ENCODE measurements at places on chromosomes 11 and 22. TPM values are rescaled to one million over a fixed set of nuclear protein-coding genes. Genes with fewer than 3 reads are reported as not detected.

The SULT4A1 gene
- not detected for polyA plus RNA-seq

The ACTN3 gene
- polyA plus RNA-seq, result not detected

GRCh38 chr11:110433393-110434333, 3.9 kb downstream of the FDX1 start:
- DNase-seq, result no peak
- no peak overlapping the region for H3K4me3 ChIP-seq
- no peaks in the 10 kb centered on the region for H3K27me3 ChIP-seq
- no peak overlapping the region for H3K27ac ChIP-seq
- peaks cover 45% of the 10 kb centered on the region for H3K4me1 ChIP-seq
- no peaks in the 10 kb centered on the region for H3K36me3 ChIP-seq

DNA sequence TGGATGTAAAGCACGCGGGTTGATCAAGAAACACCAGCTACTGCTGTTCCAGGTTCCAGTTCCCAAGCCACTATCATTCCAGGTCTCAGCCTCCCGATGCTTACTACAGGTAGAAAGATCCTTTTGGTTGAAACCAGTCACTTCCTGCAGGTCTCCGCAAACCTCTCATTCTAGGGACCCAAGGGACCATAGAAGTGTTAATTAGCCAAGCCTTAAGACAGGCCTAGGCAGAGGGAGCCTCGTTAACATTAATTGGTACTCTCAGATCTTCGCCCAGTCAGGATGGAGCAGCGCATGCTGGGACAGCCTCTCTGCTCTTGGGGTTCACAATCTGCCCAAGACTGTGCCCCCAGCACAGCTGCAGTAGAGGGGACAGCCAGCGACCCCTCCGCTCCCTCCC, 11.2 kb upstream of the OAF start:
- peaks cover 6% of the 10 kb centered on the region for H3K4me1 ChIP-seq
- H3K36me3 ChIP-seq, result no peaks in the 10 kb centered on the region
- no peak overlapping the region for H3K4me3 ChIP-seq
- H3K27ac ChIP-seq, result no peak overlapping the region
- peaks cover 5% of the 10 kb centered on the region for H3K27me3 ChIP-seq
- DNase-seq, result no peak

The MS4A4E gene
- 0.48 TPM for polyA plus RNA-seq

- H3K27me3 ChIP-seq, result peaks cover 4% of the 10 kb centered on the region
- H3K4me3 ChIP-seq, result no peak overlapping the region
- no peak overlapping the region for H3K27ac ChIP-seq
- H3K36me3 ChIP-seq, result no peaks in the 10 kb centered on the region
- no peaks in the 10 kb centered on the region for H3K4me1 ChIP-seq
Measured at GRCh38 chr22:47391169-47392053, 629.0 kb downstream of the TBC1D22A start.

The MAPK8IP1 gene
- 4.2 TPM for polyA plus RNA-seq

GRCh38 chr11:116557282-116557681, 215.5 kb downstream of the BUD13 start:
- no peak for DNase-seq
- no peak overlapping the region for H3K4me3 ChIP-seq
- H3K27ac ChIP-seq, result no peak overlapping the region
- no peaks in the 10 kb centered on the region for H3K27me3 ChIP-seq

DNA sequence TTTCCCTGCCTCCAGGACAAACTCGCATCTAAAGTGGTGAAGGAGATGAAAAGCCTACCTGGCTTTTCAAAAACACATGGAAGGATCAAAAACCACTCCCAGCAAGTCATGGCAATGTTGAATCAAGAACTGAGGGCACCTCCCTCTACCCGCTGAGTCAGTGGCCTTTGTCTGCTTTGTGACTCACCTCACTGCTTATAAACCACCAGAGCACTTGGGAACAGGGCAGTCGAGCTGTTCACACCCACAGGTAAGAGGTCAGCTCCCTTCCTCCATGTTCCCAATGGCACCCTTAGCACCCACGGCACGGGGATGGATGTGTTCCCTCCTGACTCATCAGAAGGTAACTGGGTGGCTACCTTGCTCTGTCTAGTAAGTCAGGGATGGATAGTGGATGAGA, 21.7 kb downstream of the TENM4 start:
- peaks cover 14% of the 10 kb centered on the region for H3K4me1 ChIP-seq
- no peak for DNase-seq
- no peaks in the 10 kb centered on the region for H3K27me3 ChIP-seq
- H3K4me3 ChIP-seq, result no peak overlapping the region
- no peaks in the 10 kb centered on the region for H3K36me3 ChIP-seq
- no peak overlapping the region for H3K27ac ChIP-seq

DNA sequence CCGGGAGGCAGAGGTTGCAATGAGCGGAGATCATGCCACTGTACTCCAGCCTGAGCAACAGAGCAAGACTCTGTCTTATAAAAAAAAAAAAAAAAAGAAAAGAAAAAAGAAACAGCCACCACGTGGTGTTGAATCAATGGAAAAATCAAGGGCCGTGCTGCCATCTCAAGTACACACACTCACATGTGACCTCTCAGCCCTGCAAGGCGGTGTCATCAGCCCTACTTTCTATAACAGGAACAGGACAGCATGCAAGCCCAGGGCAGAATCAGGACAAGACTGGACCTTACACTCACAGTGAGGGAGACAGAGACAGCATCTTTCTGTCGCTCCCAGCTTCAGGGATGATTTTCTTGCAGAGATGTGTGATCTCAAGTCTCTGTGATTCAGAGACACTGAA, 179.6 kb downstream of the MPPED1 start:
- no peaks in the 10 kb centered on the region for H3K4me1 ChIP-seq
- H3K27ac ChIP-seq, result no peak overlapping the region

DNA sequence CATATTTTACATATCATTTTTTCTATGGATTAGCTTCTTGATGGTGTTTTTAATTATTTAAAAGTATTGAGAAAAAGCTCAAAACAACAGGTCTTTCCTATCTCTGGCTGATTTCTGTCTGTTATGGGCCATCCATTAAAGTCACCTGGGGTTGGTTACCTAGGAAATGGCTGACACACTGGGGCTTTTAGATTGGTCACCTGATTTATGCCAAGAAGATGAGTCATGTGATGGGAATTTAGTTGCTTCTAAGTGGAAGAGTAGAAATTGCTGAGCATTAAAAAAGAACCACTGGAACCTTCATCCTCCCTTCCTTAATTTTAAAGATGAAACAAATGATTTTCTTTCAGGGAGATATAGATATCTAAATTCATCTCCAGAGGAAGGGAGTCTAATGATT, 48.8 kb upstream of the LARGE1 start:
- no peaks in the 10 kb centered on the region for H3K4me1 ChIP-seq
- no peak overlapping the region for H3K4me3 ChIP-seq
- no peak overlapping the region for H3K27ac ChIP-seq
- no peaks in the 10 kb centered on the region for H3K36me3 ChIP-seq

The GNB1L gene
- polyA plus RNA-seq, result 7.0 TPM

DNA sequence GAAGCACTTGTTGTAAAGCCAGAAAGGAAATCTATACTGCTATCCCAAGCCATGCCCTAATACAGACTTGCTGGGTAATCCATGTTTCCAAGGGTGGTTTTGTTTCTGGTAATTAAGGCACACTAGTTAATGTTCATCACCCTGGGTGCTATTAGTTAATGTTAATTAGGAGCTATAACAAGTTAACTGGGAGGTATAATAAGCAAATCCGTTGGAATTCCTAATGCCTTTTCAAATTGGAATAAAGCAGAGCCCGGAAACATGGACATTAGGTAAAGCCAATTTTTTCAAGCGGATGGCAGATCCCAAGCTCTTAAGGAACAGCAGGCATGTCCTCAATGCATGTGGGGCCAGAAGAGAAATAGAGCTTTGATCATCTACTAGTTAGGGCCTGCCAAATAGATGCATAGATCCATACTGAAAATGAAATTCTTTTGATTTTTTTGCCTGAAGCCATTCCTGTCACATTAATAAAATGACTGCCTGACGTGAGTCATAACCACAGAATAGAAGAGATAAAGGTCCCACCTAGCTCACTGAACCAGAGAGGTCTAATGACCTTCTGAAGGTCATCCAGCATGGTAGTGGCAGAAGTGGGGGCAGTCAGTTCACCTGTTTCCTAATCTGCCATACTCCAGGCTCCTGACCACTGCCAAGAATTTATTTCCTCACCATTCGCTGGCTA, 28.5 kb upstream of the CCDC34 start:
- no peak overlapping the region for H3K4me3 ChIP-seq
- H3K27ac ChIP-seq, result no peak overlapping the region
- H3K27me3 ChIP-seq, result no peaks in the 10 kb centered on the region
- H3K36me3 ChIP-seq, result no peaks in the 10 kb centered on the region

- H3K27ac ChIP-seq, result no peak overlapping the region
- no peak overlapping the region for H3K4me3 ChIP-seq
- peaks cover 25% of the 10 kb centered on the region for H3K4me1 ChIP-seq
- no peaks in the 10 kb centered on the region for H3K36me3 ChIP-seq
- DNase-seq, result no peak
- no peaks in the 10 kb centered on the region for H3K27me3 ChIP-seq
Measured at GRCh38 chr11:48106166-48106565, 110.4 kb upstream of the OR4B1 start.

DNA sequence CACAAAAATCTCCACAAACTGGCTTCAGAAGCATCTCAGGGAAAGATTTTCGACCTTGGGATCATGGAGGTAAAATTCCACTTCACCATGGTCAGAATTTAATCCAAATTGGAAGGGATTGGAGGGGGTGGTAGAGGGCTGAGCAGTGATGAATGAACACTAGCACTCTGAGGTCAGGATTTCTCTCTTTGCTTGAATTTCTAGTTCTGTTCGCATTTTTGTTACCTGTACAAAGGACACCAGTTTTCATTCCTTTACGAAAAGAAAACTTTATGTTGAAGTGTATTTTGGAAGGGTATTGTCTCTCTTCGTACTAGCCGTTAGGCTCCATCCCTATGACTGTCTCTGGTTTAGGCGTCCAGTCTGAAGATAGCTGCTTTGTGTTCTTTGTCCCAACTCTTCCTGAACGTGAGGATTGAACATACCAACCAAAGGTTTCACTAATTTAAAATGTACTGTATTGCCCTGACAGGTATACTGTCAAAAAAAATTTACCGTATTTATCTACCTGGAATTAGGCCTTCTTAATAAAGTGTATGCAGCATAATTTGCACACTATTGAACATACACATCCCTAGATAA, 772 bp downstream of the GRAP2 start:
- H3K4me1 ChIP-seq, result no peaks in the 10 kb centered on the region
- H3K36me3 ChIP-seq, result no peaks in the 10 kb centered on the region
- no peaks in the 10 kb centered on the region for H3K27me3 ChIP-seq
- H3K4me3 ChIP-seq, result no peak overlapping the region
- DNase-seq, result no peak

DNA sequence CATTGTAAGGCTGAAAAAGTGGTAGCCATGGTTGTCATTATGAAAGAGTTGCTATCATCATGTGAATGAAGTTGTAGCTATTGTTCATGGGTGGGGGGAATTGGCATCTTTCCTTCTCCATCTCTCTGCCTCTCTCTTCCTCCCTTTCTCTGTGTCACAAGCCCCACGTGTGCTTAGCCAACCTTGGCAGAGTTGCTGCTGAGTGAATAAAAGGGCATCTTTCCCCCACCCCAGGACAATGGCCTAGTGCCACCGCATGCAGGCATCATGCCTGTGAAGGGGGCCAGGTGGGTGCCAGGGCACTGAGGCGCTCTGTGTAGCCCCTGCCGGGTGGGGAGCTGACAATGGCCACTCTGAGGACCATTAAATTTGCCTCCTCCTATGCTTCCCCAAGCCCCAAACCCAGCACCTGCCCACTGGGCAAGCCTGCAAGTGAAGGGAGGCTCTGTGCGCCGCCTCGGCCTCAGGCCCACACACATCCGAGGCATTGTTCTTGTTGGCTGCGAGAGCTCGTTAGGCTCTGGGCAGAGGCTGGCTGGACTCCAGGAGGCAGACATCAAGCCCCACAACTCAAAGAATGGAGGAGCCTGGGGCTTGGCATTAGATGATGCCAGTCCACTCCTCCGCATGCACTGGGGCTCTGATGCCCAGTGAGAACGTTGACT, 103.9 kb downstream of the SEZ6L start:
- H3K4me3 ChIP-seq, result no peak overlapping the region
- no peaks in the 10 kb centered on the region for H3K27me3 ChIP-seq
- H3K4me1 ChIP-seq, result no peaks in the 10 kb centered on the region
- H3K36me3 ChIP-seq, result no peaks in the 10 kb centered on the region
- no peak overlapping the region for H3K27ac ChIP-seq

The P2RY2 gene
- polyA plus RNA-seq, result 3.0 TPM

The SPINDOC gene
- polyA plus RNA-seq, result 4.6 TPM

The UBQLN3 gene
- polyA plus RNA-seq, result not detected

The CD3D gene
- polyA plus RNA-seq, result 57.0 TPM

The OR2D2 gene
- not detected for polyA plus RNA-seq

The LGR4 gene
- polyA plus RNA-seq, result 12.6 TPM

DNA sequence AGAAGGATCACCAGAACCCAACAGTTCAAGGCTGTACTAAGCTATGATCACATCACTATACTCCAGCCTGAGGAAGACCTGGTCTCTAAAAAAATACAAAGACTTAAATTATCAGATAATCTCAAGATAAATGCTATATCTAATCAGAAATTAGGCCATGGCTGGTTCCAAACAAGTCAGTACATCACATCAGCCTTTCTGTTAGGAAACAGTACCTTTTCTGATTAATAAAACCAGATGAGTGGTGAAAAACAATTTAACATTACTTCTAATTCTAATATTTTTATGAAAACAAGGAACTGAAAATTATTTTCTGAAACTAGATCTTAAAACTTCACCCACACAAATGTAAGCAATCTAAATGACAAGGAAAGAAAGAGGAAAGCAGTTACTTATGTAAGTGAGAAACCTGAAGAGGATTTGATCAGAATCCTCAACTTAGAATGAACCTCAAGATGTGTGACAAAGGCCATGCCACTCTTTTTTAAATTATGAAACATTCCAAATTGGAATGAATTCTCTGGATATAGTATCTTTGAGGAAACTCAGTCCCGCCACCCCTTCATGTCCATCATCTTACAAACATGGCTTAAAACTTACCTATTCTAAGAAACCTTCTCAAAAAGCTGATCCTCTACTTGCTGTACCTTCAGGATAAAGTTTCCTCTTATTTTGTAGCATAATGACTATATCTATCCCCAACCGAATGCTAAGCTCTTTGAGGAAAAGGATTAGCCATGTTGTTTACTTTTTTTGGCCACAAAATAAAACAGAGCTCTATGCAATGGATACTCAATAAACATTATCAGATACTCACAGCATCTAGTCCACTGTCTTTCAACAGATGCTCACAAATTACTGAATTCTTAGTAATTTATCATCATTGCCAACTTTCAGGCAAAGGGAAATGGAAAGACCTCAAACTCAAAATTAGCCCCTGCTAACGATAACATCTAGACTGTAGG, 132.0 kb downstream of the MRTFA start:
- H3K4me1 ChIP-seq, result no peaks in the 10 kb centered on the region
- no peak overlapping the region for H3K27ac ChIP-seq
- DNase-seq, result no peak
- no peak overlapping the region for H3K4me3 ChIP-seq

DNA sequence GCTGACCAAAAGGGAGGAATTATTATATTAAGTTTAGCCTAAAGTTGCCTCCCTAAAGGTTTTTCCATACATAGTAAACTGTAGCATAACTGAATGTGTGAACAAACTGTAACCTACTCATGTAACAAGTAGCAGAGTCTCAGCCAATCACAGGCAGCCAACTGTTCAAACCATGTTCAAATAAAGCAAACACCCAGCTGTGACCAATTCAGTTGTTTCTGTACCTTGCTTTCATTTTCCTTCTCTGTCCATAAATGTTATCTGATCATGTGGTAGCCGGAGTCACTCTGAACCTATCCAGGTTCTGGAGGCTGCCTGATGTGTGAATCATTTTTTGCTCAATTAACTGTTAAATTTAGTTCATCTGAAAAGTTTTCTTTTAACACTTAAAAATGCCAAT, 373.5 kb downstream of the GUCY1A2 start:
- H3K27me3 ChIP-seq, result no peaks in the 10 kb centered on the region
- no peaks in the 10 kb centered on the region for H3K36me3 ChIP-seq
- no peaks in the 10 kb centered on the region for H3K4me1 ChIP-seq
- DNase-seq, result no peak
- H3K27ac ChIP-seq, result no peak overlapping the region
- no peak overlapping the region for H3K4me3 ChIP-seq

All from sigmoid colon (tissue), 7 donors.